ENCODE measurements at places on chromosomes 1 and 21.

- DNase-seq: no peak
These were observed 142.9 kb downstream of the APP start for GRCh38 chr21:26027696-26028095.

- no peak for DNase-seq
These were observed 37.1 kb downstream of the ATF6 start for GRCh38 chr1:161803181-161803580.

GRCh38 chr1:7768583-7768982, 2.5 kb upstream of the VAMP3 start:
- no peak for DNase-seq

GRCh38 chr1:70353601-70354331, 756 bp downstream of the ANKRD13C start:
- no peak for DNase-seq

DNA sequence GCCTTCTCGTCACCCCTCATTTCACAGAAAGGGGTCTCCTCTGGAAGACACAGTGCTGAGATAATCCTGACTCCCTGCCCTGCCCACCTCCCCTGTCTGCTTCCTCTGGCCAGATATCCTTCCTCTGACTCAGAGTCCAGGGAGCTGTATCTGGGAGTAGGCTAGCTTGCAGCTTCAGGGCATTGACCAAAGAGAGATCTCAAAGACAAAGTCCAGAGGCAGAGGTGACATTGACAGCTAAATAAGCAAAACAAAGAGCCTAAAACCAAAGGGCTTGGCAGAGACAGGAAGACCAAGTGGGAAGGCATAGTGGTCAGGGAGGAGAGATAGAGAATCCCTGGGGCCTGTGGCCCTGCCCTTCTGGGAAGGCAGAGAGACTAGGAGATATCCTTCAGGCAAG, 64.9 kb downstream of the TNR start:
- DNase-seq: no peak

- DNase-seq: no peak
These were observed 182.0 kb downstream of the PLA2G4A start for GRCh38 chr1:187010571-187011309.

GRCh38 chr1:64848803-64849202, 103.9 kb downstream of the RAVER2 start:
- DNase-seq: no peak

DNA sequence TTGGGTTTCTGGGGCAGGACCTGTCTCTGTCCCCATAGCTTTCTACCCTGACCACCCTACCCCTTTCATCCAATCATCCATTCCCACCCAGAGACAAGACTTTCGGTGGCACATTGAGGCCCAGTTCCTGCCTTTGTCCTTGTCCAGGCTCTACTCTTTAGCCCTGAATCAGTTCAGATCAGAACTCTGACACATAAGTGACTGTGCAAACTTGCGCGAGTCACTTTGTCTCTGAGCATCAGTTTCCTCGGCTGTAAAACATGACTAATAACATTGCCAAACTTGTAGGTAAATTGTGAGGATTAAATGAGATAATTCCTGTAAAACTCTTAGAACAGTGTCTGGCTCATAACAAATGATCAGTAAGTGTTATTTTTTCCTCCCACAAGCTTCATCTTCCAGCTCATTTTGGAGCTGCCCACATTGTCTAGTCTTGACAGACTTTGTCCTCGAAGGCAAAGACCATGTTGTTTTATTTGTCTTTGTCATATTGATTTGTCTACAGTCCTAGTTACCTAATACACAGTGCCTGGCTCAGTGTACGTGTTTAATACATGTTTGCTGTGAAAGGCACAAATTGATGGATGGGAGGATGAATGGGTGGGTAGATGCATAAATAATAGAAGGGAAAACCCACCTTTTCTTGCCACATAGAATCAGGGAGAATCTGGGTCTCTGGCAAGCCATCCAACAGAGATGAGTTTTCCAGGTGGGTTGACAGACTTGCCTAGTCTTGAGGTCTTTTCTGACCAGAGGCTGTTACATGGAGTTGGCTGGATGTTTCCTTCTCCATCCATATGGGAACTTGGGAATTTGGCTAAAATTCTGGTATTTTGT, 262.9 kb downstream of the OMA1 start:
- no peak for DNase-seq

DNA sequence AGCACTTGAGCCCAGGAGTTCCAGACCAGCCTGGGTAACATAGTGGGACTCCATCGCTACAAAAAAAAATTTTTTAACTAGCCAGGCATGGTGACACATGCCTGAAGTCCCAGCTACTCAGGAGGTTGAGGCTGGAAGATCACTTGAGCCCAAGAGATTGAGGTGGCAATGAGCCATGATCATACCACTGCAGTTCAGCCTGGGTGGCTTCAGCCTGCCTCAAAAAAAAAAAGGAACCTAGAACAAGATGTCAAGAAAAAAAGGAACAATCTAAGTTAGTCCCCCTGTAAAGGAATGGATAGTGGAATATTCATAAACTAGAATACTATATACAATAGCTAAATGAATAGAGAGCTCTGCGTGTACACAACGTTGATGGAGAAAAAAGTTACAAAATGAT, 14.4 kb downstream of the NSL1 start:
- peak; percentile 76 for DNase-seq

DNA sequence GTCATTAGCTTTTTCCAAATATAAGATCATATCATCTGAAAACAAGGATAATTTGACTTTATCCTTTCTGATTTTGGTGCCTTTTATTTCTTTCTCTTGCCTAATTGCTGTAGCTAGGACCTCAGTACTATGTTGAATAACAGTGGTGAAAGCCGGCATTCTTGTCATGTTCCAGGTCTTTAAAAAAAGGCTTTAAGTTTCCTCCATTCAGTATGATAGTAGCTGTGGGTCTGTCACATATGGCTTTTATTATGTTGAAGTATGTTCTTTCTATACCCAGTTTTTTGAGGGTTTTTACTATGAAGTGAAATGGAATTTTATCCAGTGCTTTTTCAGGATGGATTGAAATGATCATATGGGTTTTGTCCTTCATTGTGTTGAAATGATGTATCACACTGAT, 115.8 kb downstream of the DUSP10 start:
- DNase-seq: no peak

GRCh38 chr1:86546787-86547221, at the start of gene CLCA4:
Gene CLCA4 (plus strand): TSS chr1:86547078. CDS start chr1:86547120, 42 bp downstream.
- DNase-seq: no peak

- peak; percentile 63 for DNase-seq
These were observed 89.5 kb upstream of the CD53 start for GRCh38 chr1:110783292-110783918.

- no peak for DNase-seq
These were observed 7.6 kb downstream of the ZBTB48 start for GRCh38 chr1:6587261-6588005.

DNA sequence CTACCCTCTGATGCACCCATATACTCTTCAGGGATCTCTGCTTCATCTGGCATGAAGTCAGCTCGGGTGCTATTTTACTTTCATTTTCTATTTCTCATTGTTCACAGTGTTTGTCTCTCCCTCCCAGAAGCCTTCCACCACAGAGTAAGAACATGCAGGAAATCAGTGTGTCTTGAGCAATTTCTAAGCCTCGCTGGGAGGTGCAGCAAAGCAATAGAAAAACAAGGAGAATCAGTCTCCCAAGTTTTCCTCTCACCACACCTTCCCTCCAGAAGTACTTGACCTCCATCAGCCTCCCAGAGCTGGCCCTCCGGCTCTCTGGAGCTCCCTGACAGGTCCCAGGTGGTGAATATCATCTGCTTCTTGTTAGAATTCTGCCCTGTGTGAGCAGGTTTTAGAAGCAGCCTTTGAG, 594.7 kb upstream of the CAMK1G start:
- peak; percentile 14 for DNase-seq

- no peak for DNase-seq
These were observed 60.0 kb upstream of the TNR start for GRCh38 chr1:175803413-175803812.

DNA sequence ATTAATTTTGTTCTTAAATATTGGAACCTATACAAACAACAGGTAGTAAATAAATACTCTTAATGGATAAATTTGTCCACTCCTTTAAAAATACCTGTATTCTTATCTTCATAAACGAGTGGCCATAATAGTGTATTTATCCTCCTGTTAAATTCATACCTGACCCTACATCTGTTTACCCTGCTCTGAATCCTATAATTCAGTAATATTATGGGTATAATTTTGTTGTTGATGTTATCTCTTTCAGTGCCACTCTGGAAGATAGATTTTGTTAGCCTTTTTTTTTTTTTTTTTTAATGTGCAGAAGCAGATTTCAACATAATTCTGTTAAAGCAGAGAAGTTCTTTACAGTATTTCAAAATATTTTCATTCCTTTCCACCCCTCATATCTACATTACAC, 1337.9 kb downstream of the PLA2G4A start:
- no peak for DNase-seq
